ENCODE measurements at places on chromosomes 2 and 18. TPM values are rescaled to one million over a fixed set of nuclear protein-coding genes. Genes with fewer than 3 reads are reported as not detected.

GRCh38 chr2:119387381-119388129 is 20.8 kb downstream of the DBI start:
- DNase-seq = no peak

DNA sequence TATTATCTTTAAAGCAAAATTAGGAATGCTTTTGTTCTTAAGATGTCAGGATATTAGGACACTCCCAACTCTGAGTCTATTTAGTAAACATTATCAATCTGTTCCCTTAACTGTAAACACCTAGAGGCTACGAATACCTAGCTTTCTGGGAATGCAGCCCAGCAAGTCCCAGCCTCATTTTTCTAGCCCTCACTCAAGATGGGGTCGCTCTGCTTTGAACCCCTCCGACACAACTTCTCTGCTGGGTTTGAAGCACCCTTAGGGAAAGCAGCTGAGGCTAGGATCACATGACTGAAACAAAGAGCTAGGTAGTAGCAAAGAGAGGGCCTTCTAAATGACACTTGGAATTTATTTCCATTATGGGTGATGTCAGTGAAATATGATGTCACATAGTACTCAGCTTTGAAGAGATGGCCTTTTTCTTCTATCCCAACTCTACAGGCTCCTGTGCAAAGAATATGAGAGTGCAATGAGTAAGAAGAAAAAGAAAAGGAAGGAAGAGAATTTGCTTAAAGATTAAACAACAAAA is 114.7 kb downstream of the CSRNP3 start:
- DNase-seq = no peak

The COL3A1 gene
- polyA plus RNA-seq = 1,450 TPM

The TMEM185B gene
- polyA plus RNA-seq = 32.0 TPM

The MYO3B gene
- not detected for polyA plus RNA-seq

The EFR3B gene
- polyA plus RNA-seq = 0.11 TPM

Measured in BJ (cell line).